ENCODE measurements at places on chromosomes 4 and X. TPM values are rescaled to one million over a fixed set of nuclear protein-coding genes. Genes with fewer than 3 reads are reported as not detected.

ENAM gene
- total RNA-seq = not detected

MAML3 gene
- 3.3 TPM for total RNA-seq

MXRA5 gene
- total RNA-seq = under 0.01 TPM

WFS1 gene
- total RNA-seq = 16.5 TPM

CXCL6 gene
- 0.59 TPM for total RNA-seq

SMIM10 gene
- total RNA-seq = 9.2 TPM

FGD1 gene
- total RNA-seq = 8.5 TPM

TBC1D9 gene
- 26.8 TPM for total RNA-seq

CT45A10 gene
- not detected for total RNA-seq

SPATA4 gene
- total RNA-seq = 0.20 TPM

WAS gene
- 0.20 TPM for total RNA-seq

CCKAR gene
- total RNA-seq = not detected

AR gene
- total RNA-seq = 13.2 TPM

UGT2B15 gene
- total RNA-seq = not detected

SH3TC1 gene
- 2.2 TPM for total RNA-seq

All from subcutaneous preadipocyte (primary cell).